Stimulated activated CD4-positive, alpha-beta T cell treated with anti-CD3 and anti-CD28 coated beads, Interleukin-2, amount 100 ng/mL, for 48 hours (primary cell): ENCODE measurements at places on chromosomes 1 and 21.

DNA sequence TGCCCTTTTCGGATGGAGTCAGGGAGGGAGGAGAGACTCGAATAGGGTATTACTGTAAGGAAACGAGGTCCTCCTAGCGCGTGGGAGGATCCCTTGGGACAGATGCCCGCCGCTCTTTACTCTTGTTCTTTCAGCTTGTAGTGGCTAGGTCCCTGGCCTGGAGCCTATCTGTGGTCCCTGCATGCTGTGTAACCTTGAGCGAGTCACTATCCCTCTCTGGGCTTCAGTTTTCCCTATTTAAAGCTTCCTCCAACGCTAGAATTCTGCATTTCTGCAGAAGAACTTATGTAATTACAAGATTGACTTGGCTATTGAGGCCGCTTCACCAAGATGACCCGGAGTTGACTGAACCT lies 744 bp downstream of the MIER1 start:
- DNase-seq, result no peak

GRCh38 chr1:213330281-213330680 lies 279.2 kb downstream of the RPS6KC1 start:
- no peak for DNase-seq

- DNase-seq, result no peak
Measured at GRCh38 chr1:110433803-110434202, 17.1 kb upstream of the PROK1 start.

GRCh38 chr21:22561946-22562345 lies 1563.7 kb downstream of the NCAM2 start:
- DNase-seq, result no peak

DNA sequence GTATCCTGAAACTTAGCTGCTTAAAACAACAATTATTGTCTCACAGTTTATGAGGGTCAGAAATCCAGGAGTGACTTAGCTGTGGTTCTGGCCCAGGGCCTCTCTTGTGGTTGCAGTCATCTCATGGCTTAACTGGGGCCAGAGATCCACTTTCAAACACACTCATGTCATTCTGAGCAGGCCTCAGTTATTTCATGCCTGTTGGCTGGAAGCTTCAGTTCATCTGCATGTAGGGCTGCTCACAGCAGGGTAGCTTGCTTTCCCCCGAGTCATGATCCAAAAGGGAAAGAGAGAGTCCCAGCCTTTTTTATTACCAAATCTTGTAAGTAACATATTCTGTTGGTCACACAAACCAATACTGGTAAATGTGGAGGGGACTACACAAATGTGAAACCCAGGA lies 96.6 kb upstream of the B3GALT2 start:
- no peak for DNase-seq

DNA sequence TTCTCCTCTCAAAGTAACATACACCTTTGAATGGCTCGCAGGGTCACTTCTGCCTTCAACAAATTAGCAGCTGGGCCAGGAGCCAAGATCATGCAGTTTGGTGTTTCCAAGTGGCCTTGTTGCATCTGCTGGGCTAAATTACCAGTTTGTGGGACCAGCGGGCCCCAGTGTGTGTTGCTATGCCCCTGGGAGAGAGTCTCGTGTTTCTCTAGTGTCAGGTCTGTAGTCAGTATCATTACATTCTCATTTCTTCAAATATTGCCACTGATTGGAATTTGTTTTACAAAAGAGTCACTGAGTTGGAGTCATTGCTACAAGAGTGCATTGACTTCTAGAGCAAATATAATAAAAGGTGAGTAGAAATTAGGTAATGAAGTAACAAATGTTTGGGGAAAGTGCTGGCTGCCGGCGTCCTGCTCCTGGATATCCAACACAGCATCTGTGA lies 35.5 kb downstream of the RHOU start:
- no peak for DNase-seq

DNA sequence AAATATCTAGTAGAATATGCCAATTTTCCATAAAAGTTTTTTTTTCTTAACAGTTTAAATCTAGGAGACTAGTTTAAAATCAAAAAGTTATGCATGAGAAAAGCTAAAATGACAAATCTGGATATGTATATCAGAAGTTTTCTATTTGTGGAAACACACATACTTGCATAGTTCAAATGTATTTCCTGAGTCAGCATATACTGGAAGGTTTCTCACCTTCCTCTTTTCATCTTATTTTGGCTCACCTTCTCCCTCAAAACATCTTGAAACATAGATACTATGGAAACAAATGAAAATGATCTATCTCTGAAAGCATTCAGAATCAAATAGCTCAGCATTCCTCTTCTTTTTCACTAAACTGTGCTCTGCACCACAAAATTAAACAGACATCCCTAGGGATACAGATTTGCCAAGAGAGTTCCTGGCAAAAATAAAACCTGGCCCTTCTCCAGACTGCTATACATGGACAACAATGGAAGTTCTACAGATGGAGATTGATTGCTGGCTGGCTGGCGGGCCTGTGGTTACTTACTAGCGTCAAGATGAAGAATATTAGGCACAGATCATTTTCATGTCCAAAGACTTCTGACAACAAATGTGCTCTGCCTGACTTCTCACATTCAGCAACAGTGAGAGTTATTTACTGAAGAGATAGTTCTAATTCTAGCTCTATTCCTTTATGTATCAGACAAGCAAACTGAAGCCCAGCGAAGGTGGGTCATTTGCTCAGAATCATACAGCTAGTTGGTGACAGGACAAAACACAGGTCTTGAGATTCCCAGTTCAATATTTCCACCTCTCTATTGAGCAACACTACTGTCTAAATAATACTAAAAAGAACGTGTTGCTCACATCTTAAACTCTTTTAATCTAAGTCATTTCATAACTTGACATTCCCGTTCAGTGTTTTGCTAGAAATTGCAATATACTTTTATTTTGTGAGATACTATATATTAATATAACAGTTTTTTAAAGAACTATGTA lies 26.6 kb downstream of the DIPK1A start:
- DNase-seq, result no peak

- DNase-seq, result no peak
Measured at GRCh38 chr1:87986130-87986866, 657.6 kb downstream of the LMO4 start.

- no peak for DNase-seq
Measured at GRCh38 chr1:237387144-237387505, 345.1 kb downstream of the RYR2 start.
